ENCODE measurements at places on chromosomes 1 and 21.

DNA sequence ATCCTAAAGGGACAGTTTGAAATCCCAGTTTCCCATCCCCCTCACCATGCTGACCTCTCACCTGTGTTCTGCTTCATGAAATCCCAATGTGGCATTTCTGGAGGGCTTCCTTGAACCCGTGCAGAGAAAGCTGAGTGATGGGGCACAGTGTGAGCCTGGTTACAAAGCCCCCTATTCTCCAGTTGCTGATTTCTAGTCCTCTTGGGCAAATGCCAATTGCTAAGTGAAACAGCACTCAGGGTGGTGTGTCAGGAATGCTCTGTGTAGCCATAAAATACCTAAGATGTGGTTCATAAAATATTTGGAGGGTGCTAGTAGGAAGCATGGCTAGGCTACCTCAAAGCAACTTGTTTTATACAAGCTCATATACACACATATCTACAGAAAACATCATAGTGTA is 32.0 kb downstream of the SUSD4 start:
- no peak for DNase-seq

DNA sequence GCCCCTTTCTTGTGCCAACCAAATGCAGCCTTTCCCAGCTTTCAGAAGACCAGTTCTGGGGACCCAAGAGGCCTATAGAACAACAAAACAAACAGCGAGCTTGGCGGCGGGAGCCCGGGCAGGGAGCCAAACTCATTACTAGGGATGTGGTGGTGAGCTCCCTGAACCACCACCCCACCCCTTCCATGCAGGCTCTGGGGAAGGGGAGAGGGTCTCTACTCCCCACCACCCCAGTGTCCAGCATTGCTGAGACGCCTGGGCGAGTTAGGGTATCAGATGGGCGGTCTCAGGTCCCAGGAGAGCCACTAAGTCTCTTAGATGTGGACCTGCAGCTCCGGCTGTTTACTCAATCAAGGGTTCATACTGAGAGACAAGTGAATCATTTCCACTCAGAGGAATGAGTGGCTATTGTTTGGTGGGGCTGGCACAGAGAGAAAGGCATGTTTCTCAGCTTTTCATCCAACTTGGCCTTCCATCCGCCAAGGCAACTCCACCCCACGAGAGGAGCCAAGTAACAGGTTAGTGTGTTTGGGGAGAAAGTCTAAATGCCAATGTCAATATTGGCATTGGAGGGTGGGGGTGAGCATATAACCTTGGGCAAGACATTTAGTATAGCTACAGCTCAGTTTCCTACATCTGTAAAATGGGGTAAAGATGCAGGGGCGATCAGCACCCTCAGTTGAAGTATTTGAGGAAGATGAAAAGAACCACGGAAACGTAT is 40.9 kb downstream of the PLXNA2 start:
- DNase-seq, result no peak

GRCh38 chr1:245791410-245792312 is 636.9 kb downstream of the KIF26B start:
- no peak for DNase-seq

DNA sequence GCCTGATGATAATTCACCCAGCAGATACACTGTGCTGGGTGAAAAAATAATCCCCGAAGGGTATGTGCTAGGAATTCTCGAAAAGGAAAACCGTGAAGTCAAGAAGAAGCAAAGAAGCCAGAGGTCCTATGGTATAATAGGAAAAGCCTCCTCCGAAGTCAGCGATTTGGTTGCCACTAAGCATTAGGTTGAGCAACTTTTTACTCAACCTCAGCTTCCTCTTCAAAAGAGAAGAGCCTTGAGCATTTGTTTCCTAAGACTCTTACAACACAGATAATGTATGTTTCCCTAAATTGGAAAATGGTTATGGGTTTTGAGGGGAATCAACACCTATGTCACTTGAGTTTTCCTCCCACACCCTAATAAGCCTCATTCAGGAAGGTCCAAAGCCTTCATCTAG is 21.3 kb upstream of the MNDA start:
- no peak for DNase-seq

DNA sequence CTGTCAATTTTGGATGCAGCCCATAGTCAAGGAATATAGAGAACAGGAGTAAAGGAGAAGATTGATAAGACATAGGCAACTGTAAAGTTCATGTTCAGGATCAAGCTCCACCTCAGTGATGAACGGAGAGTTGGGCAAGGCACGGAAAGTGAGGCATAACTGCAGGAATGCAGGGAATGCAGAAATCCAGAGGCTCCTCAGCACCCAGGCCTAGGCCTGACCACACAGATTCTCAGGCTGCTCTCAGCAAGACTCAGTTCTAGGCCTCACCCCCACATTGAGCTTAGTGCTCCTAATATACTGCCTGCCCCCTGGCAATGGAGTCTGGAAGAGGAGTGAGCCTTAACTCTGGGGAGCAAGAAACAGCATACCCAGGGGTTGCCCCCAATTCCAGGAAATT is 36.3 kb upstream of the S1PR1 start:
- DNase-seq, result no peak

DNA sequence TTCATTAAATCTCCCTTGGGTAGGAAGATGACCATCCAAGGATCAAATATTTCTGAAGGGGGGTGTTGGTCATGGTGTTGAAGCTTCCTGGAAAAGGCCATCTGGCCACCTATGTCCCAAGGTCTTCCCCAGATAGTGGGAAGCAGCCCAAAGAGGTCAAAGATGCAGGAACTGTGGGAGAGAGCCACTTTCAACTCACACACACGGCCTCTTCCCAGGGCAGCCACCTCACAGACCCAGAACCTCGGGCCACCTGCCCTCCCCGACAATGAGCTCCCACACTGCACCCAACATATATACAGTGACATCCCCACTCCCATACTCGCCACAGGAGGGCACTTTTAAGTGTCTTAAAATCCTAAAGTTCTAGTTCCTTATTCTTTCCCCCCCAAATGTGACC is 164.5 kb upstream of the ETV3 start:
- no peak for DNase-seq

DNA sequence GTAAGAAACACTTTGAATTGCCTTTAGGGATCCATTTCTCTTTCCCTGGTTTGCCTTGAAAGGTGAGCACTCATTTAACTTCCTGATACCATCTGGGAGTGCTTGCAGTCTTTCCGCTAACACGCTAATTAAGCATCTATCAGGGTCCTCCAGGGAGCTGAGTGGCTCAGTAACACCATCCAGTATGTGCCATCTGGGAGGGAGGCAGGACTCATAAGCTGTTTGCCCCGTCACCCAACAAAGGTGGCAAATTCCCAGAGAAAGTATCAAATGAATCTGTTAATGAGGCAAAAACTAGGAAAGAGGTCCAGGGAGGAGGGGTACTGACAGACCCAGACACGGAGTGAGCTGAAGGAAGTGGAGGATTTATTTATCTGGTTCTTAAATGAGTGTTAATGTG is 430.9 kb downstream of the HLX start:
- DNase-seq, result no peak

- no peak for DNase-seq
These were observed 545 bp downstream of the PATJ start for GRCh38 chr1:61742620-61743430.

DNA sequence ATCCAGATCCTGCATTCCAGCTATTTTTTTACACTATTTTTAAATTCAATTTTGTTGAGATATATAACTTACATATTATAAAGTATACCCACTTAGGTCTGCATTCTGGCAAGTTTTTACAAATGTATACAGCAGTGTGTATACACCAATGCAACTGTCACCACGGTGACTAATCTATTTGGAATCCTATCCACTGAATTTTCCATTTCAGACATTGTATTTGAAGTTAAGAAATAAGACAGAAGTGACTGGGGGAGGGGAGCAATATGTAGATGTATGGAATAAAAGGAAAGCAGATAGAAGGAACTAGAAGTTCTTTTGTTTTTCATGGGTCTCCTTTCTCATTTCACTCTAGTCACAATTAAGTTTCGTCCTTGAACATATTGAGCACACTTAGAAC is 431.5 kb upstream of the CHRM3 start:
- DNase-seq, result no peak

DNA sequence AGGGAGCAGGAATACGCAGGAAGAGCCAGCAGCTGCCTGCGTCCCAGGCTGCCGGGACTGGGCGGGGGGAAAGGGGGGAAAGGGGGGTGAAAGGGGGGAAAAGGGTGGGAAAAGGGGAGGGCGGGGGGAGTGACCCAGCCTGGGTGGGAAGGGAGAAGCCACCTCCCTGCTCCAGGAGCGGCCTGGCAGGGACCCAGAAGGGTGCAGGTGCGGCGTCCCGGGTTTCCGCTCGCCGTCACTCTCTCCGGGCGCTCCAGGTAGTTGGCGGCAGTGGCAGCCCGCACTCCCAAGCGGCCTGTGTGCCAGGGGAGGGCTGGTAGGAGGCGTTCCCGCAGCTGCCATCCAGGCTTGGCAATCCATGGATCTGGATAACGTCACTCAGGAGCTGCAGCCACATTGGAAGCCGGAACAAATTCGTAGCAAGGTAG is 141.0 kb upstream of the NGF start:
- DNase-seq, result no peak

GRCh38 chr21:34201001-34201400 is 127.6 kb downstream of the MRPS6 start:
- no peak for DNase-seq

- DNase-seq, result peak; percentile 49
These were observed 13.0 kb downstream of the CHIT1 start for GRCh38 chr1:203216274-203217138.

GRCh38 chr21:20998456-20998789 is 214 bp downstream of the NCAM2 start:
- DNase-seq, result no peak

DNA sequence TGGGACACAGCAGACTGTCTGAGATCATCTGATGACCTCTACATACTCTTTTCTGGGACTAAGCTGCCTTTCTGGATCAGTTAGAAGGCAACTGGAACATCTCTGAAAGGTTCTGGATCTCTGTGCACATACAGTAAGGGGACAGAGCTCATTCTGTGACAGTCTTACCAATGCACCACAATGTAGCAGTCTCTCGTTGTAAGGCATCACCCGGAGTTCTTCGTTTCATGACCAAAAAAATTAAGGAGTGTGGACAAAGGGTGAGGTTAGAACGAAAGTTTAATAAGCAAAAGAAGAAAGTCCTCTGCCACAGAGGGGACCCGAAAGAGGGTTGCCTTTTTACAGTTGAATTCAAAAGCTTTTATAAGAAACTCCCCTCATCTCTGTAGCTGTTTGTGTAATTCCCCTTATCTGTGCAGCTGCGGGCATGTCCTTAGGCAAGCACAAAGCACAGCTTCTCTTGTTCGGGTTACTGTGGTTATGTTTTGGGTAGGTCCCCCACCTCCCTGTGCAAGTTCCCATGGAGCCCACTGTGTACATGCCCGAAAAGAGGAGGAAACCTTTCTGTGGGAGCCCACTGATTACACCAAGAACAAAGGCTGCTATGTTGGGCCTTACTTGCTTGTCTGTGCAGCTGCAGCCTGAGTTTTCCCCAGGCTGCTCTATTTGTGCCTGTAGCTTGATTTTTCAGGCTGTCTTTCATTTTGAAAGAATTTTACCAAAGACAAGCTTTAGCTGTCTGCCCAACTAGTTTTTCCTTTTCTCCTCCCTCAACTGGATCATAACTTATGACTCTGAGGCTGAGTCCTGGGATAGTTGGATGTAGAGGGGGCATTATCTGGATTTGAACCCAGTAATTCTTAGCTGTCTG is 53.1 kb upstream of the CACNA1E start:
- peak; percentile 15 for DNase-seq

- DNase-seq, result no peak
These were observed 596.1 kb downstream of the PTPRU start for GRCh38 chr1:29832471-29832870.

DNA sequence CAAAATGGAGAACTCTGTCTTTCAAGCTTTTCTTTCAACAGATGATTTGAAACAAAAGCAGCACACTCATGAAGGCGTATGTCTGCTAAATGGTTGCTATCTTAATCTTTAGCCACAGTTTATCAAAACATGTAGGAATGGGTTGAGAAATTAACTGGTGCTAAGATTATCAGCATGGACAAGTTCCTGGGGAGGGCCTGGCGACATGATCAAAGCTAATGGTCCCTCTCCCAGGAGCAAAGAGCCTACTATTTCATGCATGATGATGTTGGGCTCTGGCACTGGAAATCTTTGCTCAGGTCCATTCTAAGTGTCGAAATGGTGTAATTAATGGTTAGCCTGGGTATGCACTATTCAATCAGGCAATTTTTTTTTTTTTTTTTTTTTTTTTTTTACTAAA is 91.7 kb downstream of the SLC45A1 start:
- DNase-seq, result no peak

DNA sequence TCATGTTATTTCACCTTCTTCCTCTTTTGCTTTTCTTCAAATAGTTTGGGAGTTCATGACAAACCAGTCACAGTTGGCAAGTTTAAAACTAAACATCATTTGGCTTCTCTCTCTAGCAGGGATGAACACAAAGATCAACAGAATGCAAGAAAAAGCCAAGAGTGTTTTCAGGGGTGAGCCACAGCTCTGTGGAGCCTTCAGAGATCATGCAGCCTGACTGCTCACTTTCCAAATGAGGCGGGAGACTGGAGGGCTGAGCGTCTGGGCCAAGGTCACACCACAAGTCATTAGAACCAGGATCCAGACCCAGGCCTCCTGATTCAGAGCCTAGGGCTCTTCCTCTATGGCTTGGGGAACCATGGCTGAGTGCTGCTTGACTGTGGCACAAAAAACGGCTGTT is 2.7 kb downstream of the DPT start:
- DNase-seq, result no peak

- DNase-seq, result no peak
These were observed 64.2 kb downstream of the TCP10L start for GRCh38 chr21:32520875-32521735.

- no peak for DNase-seq
These were observed 299.2 kb downstream of the GPATCH2 start for GRCh38 chr1:217331698-217332097.

GRCh38 chr1:240188139-240188538 is 96.5 kb downstream of the FMN2 start:
- no peak for DNase-seq

GRCh38 chr1:173914366-173914871 is 2.7 kb downstream of the SERPINC1 start:
- DNase-seq, result no peak

- DNase-seq, result no peak
These were observed 99.2 kb downstream of the SGIP1 start for GRCh38 chr1:66633159-66633558.

GRCh38 chr1:57116871-57117270 is 151.1 kb upstream of the C8B start:
- no peak for DNase-seq

- DNase-seq, result no peak
These were observed 6.3 kb upstream of the UBE2U start for GRCh38 chr1:64197076-64197475.

- no peak for DNase-seq
These were observed 62.3 kb upstream of the KCNA3 start for GRCh38 chr1:110736900-110737605.

GRCh38 chr21:31838586-31839355 is 34.0 kb upstream of the HUNK start:
- no peak for DNase-seq

- DNase-seq, result no peak
These were observed 63.1 kb downstream of the TMPRSS15 start for GRCh38 chr21:18340387-18340942.
